ENCODE measurements at places on chromosomes 5 and 9.

GRCh38 chr9:98104445-98104881 is 14.6 kb downstream of the TRIM14 start:
- no peak for DNase-seq

DNA sequence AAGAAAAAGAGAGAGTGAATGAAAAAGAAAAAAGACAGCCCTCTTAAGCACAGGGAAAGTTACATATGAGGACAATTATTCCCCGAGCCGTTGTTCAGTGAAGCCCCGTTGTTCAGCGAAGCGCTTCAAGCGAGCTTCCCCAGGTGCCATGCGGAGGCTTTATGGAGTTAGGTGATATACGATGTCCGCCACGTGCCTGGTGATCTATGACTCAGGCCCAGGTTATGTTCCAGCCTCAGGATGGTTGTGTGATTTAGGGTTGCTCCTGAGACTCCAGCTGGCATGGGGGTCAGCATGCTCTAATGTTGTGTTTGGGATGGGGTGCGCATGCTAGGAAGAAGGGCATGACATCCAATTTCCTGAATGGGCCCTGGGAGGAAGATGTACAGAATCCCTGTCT is 365.6 kb downstream of the CDK5RAP2 start:
- DNase-seq: no peak

- DNase-seq: no peak
Measured at GRCh38 chr5:38396766-38397165, 138.4 kb downstream of the EGFLAM start.

GRCh38 chr5:81751836-81752643 is 1.1 kb upstream of the SSBP2 start:
- no peak for DNase-seq

- no peak for DNase-seq
Measured at GRCh38 chr9:137620048-137620405, 1.2 kb downstream of the EHMT1 start.

- DNase-seq: no peak
Measured at GRCh38 chr9:126429190-126429589, 102.6 kb downstream of the MVB12B start.

GRCh38 chr9:89234205-89235067 is 55.8 kb upstream of the SHC3 start:
- no peak for DNase-seq

DNA sequence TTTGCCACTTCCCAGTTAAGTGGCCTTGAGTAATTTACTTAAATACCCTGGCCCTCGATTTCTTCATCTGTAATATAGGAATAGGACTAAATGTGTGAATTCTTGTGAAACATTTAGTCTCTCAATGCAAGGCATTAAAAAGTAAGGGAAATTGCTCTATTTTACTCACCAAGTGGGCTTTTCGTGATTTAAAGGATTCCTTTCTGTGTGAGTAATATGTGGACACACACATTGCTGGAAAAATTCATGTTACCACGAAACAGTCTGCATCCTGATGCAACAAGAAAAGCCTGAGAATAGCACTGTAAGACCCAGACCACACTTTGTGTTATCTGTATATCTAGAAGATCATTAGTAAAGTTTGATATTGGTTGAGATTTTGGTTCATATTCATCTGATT is 1243.0 kb upstream of the CDH9 start:
- no peak for DNase-seq

DNA sequence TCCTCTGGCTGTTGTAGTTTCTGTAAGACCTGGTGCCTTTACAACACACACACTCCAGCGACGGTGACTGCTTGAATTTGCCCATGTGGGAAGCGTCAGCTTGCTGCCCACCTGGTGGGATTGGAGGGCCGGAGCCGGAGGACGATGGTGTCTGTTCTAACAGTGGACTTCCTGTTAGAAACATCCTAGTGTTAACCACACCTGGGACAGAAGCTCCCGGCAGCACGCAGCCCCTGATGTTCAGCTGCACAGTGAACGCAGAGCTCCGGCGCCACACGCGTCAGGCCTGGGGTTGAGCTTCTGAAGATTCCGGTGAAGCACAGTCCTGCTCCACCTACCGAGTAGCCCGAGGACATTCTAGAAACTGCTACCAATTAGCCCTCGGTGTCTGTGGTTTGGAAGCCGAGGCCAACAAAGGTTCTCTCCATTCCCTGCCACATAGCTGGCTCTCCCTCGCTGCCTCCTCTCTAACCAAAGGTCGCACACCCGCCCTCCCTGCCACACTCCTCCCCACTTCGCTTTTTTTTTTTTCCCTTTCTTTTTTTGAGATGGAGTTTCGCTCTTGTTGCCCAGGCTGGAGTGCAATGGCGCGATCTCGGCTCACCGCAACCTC is 14.4 kb downstream of the PMPCA start:
- DNase-seq: no peak

DNA sequence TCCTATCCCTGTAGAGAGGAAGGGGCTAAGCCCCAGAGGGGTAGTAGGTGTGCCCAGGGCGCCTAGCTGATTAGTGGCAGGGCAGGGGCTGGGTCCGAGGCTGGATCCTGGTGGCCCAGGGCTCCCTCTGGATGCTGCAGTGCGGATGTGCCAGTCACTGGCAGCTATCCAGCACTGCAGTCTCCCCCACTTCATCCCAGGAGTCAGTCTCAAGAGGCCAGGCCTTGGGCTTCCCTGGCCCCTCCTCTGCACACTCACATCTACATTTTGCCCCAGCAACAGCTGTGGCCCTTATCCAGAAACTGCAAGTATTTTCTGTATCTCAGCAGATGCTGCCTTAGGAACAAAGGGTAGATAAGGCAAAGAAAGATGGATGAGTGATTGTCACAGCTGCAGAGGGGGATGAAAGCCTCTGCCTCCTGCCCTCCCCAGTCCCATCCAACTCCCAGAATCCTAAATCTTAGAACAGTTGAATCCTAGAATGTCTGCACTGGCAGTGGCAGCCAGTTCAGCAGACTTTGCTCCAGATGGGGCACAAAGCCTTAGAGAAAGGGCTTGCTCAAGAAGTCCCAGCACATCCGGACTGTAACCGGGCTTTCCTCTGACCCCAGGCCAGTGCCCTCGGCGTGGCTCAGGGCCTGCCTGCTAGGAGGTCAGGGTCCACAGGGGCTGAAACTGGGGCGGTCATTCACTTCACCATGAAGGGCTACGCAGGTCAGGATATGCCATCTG is 1.6 kb downstream of the ANXA6 start:
- DNase-seq: no peak

- DNase-seq: no peak
Measured at GRCh38 chr5:92378966-92379611, 996.0 kb upstream of the ARRDC3 start.

DNA sequence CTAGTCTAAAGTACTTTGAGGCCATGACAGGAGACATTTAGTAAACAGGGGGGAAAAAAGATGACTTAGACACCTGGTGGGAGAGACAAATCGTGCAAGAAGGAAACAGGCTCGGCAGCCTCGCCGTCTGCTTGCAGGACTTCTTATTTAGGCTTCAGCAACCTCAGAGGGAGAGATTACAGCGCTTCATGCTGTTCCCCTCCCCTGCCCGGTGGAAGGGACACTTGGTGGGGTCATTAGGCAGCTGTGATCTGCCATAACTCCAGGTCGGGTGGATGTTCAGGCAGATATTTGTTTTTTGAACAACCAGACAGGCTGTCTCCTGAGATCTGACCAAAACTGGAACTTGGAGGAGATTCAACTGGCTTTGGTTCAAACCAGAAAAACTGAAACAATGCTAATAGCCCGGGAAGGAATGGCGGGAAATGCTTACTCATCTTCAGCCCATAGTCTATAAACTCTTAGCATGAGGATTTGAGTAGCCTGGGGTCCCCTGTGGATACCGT is 38.1 kb upstream of the CD180 start:
- no peak for DNase-seq

- DNase-seq: no peak
Measured at GRCh38 chr9:79667120-79667519, 95.4 kb downstream of the TLE4 start.

DNA sequence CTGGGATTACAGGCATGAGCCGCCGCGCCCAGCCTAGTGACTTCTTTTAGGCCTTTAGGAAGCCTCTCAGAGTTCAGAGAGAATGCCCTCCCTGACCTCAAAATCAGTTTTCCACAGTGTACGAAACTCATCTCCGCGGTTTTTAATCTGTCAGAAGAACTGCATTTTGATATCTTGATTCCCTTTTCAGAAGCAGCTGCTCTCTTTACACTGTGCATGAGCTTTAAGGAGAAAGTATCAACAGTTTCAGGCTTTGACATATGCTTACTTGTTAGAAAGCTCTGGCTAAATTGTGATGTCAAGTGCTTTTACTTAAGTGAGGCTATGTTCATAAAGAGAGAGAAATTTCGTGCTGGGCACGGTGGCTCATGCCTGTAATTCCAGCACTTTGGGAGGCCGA is 74.6 kb downstream of the USP20 start:
- DNase-seq: no peak

- DNase-seq: no peak
Measured at GRCh38 chr5:179253730-179254129, 91.5 kb downstream of the ADAMTS2 start.

DNA sequence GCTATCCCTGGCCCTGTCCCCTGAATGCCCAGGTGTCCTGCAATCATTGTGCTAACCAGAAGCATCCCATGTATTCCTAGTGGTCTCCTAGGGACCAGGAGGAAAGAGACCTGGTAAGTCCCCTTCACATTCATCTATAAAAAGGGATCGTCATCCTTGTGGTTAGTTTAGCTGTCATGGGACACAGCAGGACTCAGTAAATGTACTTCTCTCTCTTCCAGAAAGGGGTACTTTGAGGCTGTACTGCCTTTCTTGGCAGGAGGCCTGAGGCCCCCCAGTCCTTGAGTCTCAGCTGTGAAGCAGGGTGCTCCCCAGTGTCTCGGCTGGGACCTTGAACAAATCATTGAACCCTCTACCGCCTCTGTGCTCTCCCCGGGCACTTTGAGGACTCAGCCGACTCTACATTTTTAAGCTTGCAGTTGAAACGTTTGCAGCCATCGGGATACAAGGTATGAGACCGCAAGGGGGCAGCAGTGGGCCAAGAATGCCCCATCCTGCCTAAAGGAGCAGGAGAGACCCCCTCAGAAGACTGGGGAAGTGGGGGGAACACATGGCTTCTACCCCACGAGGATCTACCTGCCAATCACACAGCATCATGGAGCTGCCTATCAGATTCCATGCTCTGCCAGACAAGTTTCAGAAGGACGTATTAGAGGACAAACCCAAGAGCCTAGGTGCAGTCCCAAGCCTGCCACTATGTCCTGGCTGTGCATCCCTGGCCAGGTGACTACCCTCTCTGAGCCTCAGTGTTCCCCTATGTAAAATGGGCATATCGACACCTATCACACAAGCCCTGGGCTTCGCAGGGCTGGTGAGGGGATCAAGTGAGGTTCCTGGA is 2.4 kb upstream of the PHYKPL start:
- no peak for DNase-seq

DNA sequence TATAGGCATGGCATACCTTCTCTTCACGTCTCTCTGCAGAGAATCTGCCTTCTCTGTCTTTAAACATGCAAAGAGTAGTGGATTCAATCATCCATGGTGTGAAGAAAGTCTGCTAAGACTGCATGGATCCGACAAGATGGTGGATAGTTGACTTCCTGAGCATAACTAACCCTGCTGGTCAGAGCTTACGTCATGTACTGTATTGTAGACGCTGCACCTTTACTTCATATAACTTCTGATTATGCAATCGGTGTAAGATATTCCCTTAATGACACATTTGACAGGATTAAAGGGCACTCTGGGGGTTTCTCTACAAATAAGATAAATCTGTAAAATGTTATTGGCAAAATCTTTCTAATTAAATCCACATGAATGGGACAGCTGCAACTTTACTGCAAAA is 240.3 kb upstream of the NREP start:
- DNase-seq: no peak

- no peak for DNase-seq
Measured at GRCh38 chr5:73812962-73813588, 187.1 kb downstream of the ARHGEF28 start.

DNA sequence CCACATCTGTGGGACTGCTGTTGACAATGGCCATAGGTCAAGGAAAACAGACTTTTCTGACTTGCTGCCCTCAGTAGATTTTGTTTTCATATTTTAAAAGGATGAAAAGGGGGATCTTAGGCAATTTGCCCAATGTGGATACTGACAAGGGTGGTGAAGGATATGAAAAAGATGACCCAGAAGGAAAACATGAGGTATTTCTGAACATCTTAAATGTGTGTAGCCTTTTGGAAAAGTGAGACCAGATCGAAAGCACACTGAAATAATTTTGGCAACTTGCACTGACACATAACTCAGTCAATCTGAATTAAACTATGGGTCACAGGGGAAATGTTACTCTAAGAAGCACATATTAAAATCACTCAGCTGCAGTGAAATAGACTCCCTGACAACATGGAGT is 1793.0 kb upstream of the ACO1 start:
- DNase-seq: no peak

DNA sequence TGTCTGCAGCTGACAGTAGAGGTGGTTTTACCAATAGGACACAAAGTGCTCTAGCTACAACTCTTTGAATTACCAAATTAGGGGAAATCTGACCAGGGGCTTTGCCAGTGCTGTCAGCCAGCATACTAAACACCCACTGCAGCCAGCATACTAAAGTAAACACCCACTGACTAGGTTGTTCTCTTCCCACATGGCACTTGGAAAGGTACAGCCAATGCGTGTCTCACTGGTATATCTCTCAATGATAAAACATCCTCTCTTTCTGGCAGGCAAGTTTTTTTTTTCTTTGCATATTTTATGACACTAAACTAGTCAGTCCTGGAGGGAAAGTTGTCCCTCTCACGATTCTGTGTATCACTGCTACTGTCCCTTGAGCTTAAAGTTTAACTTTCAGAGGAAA is 216.1 kb downstream of the TLE1 start:
- no peak for DNase-seq

DNA sequence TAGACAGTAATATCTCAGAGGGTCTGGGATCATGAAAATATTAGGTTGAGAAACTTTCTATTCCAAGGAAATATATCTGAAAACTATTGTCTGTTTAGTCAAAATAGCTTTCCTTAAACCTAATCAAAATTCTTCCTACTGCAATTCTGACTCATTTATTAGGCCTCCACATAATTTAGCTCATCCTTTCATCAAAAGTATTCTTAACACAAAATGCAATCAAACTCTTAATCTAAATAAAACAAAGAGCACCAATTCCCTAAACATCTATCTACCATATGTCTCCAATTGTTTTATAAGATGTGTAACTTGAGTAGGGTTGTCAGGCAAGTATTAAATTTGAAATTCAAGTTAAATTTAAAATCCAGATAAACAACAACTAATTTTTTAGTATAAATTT is 142.1 kb downstream of the PLK2 start:
- no peak for DNase-seq

DNA sequence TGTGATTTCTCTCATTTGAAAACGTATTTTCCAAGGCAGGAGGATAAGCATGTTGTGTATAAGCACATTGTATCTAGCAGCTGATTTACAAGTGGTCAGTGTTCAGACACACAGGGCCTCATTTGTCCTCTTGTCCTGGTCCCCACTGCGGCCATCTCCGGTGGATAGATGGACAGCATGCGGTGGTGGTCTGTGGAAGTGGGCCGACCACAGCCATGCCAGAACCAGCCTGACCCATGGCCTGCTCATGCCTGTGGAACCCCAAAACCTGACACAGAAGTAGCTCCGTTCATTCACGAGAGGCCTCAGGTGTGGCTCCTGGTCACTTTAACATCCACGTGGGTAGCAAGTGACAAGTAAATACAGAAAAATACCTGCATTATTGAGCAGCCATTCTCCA is 14.6 kb downstream of the IRX2 start:
- no peak for DNase-seq

Measured in AG09309 (cell line).